ENCODE measurements at places on chromosomes 13 and 19.
A peak's percentile ranks its signal among the peaks of the same experiment; 100 is the strongest.

DNA sequence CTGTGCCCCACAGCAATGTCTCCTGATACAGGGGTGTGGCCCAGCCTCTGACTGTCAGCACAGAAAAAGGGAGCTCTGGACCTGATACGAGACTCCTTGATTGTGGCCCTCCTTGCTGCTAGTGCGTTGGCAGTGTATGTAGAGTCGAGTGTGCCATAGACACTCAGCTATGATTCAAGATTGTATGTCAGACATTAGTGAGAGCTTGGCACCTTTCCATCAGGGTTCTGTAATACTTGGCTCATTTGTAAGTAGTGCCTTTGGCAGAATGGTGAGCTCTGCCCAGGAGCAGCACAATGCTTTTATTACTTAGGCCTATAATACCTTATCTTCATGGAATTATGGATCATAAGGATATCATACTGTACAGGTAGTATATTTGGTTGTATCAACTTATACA is 83.4 kb downstream of the ATP8A2 start:
- DNase-seq, result no peak

DNA sequence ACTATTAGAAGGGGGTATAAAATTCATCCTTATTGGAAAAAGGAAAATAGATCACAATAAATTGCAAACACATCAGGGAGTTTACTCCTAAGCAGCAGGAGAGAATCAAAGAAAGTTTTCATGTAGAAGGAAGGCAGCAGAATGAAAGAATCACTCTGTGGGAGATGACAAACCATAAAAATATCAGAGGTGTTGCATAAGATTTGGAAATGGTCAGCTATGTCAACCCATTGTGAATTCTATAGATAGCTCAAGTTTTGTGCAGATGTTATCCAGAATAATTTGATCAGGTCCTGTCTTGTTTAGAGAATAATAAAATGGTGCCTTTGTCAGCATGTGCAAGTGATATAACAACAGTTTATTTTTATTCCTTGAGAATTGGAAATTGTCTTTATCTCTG is 622.4 kb downstream of the DCT start:
- no peak for DNase-seq

- no peak for DNase-seq
Observed at GRCh38 chr19:57867868-57868492, 18.3 kb downstream of the ZNF587 start.

DNA sequence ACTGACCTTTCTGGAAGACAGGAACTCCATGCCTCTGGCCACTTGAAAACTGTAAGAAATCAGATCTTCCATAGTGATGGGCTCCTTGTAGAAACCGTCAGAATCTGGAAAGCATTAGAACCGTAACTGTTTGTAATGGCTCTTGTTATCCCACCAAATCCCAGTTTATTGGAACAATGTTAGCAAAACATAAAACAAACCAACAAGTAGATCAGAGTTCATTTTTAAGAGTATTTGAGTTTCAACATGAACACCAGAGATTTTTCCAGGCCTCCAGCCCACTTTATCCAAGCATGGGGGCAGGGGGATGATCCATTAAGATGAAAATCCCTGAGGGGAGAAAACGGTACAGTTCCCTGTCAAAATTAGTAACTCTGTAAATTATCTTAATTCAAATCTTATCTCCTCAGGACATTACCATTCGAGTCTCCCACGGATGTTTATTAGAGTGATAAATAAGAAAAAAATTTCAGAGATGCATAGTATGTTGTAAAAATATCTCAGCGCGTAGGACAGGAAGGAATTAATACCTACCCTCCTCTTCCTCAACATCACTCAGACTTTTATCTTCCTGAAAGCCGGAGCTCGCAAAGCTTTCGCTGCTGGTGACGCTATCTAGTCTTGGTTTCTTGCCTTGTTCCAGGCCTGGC is 172.5 kb downstream of the FLT1 start:
- no peak for DNase-seq

GRCh38 chr19:36097036-36097435 is 13.9 kb upstream of the OVOL3 start:
- DNase-seq, result no peak

- no peak for DNase-seq
Observed at GRCh38 chr13:33745370-33746324, 72.3 kb upstream of the RFC3 start.

- peak; percentile 40 for DNase-seq
Observed at GRCh38 chr13:113663934-113664333, 3.1 kb upstream of the GRK1 start.
